ENCODE measurements at places on chromosomes 12 and 14.

DNA sequence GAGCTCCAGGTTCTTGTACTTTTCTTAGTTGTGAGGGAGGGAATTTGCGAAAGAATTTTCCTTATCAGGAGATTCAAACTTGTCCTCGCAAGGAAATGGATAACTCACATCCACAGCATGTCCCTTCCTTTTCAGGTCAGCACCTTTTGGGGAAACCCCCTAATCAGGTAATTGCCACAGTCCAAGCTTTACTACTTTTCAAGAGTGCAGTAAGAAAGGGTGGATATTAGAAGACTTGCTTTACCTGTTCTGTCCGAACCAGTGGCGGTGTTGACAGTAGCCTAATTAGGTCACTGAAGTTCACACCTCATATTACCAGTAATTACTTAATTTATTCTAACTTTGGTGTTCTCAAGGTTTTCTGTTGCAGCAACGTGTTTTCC is 6.7 kb upstream of the C12orf50 start:
- no peak for DNase-seq

GRCh38 chr12:131105736-131106348 is 152.1 kb downstream of the ADGRD1 start:
- peak; percentile 67 for DNase-seq

GRCh38 chr14:92383805-92384204 is 60.8 kb downstream of the SLC24A4 start:
- DNase-seq: no peak

- DNase-seq: no peak
Observed at GRCh38 chr14:49959822-49960408, 67.0 kb downstream of the ARF6 start.

- no peak for DNase-seq
Observed at GRCh38 chr14:100765296-100765695, 38.6 kb downstream of the DLK1 start.

- DNase-seq: no peak
Observed at GRCh38 chr12:32048791-32049190, 57.9 kb upstream of the BICD1 start.

GRCh38 chr12:53960187-53961024 is 5.7 kb downstream of the HOXC12 start:
- DNase-seq: no peak

DNA sequence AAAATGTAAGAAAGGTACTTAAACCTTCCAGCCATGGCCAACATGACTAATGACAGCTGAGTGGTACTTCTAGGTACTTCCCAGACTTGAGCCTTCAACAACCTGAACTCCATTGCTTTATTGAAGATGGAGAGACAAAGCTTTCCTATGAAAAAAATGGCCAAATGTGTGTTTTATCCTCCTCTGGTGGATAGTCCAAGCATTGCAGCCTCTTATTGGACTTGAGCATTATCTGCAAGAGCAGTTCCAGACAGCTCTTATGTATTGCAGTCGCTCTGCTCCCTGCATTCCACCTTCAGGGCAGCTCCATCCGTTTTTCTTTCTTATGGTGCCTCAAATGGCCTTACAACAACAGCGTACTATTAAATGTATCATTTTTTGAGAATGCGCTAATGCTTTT is 588.2 kb downstream of the NRXN3 start:
- no peak for DNase-seq

- DNase-seq: no peak
Observed at GRCh38 chr12:105338966-105339365, 8.5 kb downstream of the C12orf75 start.

GRCh38 chr14:95006051-95006450 is 151.3 kb downstream of the DICER1 start:
- DNase-seq: no peak

GRCh38 chr12:16636435-16637055 is 30.6 kb upstream of the LMO3 start:
- no peak for DNase-seq

- no peak for DNase-seq
Observed at GRCh38 chr14:54567224-54567638, 303 bp downstream of the SAMD4A start.

DNA sequence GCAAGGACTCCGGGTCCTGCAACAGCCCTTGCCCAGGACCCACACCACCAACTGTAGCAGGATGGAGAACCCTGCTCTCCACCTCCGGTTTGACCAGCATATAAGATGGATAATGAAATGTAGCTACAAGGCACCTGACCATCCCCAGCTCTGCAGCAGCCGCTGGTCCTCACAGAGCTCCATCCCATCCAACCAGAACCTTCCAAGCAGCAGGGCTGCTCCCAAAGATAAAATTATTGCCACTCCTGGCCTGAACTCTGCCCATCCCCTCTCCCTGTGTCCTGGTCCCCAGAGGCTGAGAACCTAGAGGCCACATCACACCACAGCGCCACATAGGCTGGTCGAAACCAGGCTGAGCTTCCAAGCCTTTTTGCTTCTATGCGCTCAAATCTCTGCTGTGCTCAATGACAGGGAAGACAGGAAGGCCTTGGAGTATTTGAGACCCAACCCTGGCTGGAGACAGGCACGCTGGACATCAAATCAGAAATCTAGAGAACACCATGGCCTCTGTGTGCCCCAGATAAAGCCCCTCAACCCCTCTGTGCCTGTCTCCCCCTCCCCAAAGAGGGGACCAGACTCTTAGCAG is 4.2 kb downstream of the CDK2AP1 start:
- no peak for DNase-seq

DNA sequence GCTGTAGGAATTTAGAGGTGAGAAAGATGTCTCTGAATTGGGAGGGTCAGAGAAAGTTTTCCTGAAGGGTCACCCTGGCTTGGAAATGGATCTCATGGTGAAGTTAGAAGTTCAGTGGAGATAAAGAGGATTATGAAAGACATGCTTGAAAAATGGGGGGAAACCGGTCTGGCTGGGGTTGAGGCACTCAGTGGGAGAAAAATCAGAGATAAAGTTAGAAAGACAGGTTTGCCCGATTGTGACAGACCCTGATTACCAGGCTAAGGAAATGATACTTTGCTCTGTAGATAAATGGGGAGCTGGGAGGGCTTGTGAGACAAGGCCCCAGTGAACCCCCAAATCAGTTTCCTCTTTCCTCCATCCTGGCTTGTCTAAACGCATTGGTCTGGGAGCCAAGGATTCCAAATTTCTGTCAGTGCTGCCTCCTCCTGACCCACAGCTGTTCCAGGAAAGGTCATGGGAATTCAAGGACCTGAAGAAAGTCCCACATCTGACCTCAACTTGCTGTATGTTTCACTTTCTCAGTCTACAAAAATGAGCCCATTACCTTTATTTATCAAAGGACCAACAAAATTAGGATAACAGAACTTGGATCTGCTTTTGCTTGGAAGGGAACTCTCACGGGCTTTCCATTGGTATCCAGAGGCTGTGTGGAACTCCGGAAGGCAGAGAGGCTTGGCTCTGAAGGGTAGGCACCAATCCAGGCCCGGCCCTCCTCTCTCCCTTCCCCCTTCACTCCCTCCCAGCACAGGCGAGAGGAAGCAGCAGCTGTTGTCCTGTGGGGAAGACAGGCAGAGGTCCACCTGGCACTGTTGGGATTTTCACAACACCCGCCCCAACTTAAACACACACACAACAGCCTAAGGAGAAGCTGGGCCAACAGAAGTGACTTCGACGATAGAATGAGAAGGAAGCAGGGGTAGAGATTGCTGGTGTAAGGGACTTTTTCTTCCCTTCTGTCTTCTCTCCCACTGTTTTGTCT is 3.4 kb upstream of the RNASE7 start:
- DNase-seq: no peak

GRCh38 chr14:55508676-55509075 is 68.3 kb upstream of the TBPL2 start:
- no peak for DNase-seq

DNA sequence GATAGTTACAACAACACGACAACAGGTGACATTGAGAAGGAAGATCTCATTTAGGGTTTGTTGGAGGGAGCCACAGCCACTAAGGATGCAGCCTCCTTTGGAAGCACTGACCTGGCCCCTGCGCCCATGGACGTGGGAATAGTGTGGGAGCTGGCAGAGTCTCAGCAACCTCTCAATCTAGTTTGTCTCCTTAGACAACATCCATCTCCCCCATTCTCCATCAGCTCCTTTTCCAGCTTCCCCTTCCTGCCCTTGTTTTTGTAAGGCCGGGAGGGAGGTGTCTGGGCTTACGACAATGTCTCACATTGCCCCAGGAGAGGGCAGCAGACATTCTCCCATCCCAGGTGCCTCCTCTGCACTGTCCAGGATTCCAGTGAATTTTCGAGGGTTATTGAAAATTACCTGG is 170.2 kb upstream of the PZP start:
- no peak for DNase-seq

GRCh38 chr12:118560733-118561132 is 184.4 kb downstream of the SUDS3 start:
- no peak for DNase-seq

GRCh38 chr14:104866451-104867370 is 1.6 kb downstream of the CEP170B start:
- DNase-seq: no peak

GRCh38 chr12:108856428-108857157 is 790 bp downstream of the SSH1 start:
- DNase-seq: peak; percentile 72

DNA sequence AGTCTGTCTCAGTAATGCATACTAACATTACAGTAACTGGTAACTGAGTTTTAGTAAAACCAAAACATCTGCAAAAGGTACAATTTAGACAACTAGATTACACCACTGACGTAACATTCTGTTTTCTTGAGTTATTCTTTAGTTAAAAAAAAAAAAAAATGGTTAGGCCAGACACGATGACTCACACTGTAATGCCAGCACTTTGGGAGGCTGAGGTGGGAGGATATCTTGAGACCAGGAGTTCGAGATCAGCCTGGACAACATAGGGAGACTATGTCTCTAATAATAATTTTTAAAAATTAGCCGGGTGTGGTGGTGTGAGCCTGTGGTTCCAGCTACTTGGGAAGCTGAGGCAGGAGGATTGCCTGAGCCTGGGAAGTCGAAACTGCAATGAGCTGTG is 34.1 kb downstream of the AP5M1 start:
- no peak for DNase-seq

- DNase-seq: no peak
Observed at GRCh38 chr12:6917491-6918231, 3.3 kb downstream of the ENO2 start.

GRCh38 chr12:101933866-101934514 is 56.6 kb downstream of the DRAM1 start:
- DNase-seq: no peak

GRCh38 chr12:89163918-89164317 is 188.4 kb downstream of the DUSP6 start:
- no peak for DNase-seq

- DNase-seq: no peak
Observed at GRCh38 chr14:94907626-94908261, 137.8 kb upstream of the GSC start.

DNA sequence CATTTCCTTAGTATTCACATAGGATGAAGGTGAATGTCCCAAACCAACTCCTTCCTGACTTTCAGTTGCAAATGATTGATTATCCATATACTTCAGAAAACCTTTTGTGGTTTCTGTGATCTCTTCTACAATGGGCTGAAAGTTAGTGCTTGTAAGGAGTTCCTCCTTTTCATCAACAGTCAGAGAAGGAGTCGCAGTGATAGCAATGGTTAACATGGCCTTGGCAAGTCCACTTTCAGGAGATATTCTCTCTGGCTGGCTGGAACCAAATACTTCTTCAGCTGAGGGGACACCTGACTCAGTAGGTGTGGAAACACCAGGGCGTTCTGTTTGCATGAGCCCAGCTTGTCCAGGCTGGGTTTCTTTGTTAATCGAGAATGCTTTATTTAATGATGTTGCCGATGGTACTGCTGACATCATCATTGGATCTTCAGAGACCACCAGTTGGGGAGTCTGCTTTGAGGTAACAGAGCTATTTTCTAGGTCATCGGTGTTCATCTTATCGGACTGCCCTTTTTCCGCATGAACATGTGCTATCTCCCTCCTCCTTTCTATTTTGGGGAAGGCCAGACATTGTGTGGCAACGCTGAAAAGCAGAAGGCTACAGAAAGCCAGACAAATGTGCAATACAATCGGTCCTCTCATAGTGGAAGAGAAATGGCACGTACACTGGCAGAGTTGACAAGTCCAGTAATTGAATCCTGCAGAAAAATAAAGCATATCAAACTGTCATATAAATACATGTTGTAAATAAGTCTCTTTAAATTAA is 13.1 kb downstream of the ARMH4 start:
- no peak for DNase-seq

DNA sequence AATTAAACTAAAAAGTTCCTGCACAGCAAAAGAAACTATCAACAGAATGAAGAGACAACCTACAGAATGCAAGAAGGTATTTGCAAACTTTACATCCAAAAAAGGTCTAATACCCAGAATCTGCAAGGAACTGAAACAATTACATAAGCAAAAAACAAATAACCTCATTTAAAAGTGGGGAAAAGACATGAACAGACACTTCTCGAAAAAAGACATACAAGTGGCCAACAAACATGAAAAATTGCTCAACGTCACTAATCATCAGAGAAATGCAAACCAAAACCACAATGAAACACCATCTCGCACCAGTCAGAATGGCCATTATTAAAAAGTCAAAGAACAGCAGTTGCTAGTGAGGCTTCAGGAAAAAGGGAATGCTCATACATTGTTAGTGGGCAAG is 15.2 kb downstream of the PDE6H start:
- DNase-seq: no peak

DNA sequence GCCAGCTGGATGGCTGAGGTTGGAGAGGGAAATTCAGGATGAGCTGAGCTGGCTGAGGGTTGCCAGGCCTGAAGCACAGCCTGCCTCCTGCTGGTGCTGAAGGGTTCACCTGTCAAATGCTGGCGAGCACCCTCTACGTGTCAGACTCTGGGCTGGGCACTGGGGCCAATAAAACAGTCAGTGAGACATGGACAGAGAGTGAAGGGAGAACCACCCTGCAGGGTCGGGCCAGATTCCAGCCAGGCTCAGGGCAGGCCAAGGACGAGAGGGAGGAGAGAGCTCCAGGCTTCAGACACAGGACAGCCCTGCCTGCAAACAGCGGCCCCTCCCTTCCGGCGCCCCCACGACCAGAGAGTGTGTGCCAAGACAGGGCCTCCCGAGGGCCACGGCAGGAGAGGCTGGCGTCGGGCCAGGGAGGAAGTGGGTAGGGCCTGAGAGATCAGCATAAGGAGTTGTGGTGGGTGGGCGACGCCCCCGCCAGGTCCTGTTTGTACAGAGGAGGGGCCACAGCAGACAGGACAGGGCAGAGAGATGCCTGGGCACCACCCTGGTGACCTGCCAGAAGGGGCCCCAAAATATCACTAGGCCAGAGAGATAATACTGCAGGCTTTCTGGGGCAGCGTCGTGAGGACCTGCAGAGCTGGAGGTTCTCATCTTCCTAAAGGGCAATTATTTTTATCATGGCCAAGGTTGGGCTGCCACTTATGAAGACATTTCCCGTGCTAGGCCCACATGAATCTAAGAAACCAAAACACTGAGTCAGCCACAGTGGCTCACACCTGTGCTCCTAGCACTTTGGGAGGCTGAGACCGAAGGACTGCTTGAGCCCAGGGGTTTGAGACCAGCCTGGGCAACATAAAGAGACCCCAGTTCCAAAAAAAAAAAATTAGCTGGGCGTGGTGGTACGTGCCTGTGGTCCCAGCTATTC is 73.1 kb upstream of the GPR68 start:
- DNase-seq: peak; percentile 92

Data from stimulated activated naive CD8-positive, alpha-beta T cell treated with anti-CD3 and anti-CD28 coated beads, Interleukin-15, Interleukin-2, amounts not matched to agents 100 U/mL and 50 U/mL, for 24 hours (primary cell).